ENCODE measurements at places on chromosomes 5 and 9.

- no peak for DNase-seq
These were observed 89.2 kb downstream of the CAMSAP1 start for GRCh38 chr9:135817951-135818717.

DNA sequence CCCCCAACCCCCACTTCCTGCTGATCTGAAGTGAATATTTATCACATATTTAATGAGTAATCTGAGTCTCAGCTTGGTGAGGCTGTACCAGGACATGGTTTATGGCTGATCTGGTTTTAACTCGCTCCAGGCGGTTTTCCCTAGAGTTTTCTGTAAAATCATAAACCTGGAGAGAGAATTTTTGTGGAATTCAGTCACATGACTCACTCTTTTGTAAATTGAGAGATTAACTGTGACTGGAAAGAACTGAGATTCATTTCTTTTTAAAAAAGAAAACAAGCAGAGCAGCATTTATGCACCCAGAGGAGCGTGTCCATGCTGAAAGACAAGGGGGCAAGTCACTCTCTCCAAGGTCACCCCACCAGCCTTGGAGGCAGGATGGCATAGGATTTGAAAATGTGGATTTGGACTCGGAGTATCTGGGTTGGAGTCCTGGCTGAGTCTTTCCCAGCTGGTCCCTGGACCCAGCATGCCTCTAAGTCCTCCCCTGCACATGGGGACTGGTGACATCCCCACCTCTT is 81.8 kb downstream of the ZNF618 start:
- DNase-seq = no peak

- no peak for DNase-seq
These were observed 53.6 kb downstream of the C9orf50 start for GRCh38 chr9:129567329-129567728.

DNA sequence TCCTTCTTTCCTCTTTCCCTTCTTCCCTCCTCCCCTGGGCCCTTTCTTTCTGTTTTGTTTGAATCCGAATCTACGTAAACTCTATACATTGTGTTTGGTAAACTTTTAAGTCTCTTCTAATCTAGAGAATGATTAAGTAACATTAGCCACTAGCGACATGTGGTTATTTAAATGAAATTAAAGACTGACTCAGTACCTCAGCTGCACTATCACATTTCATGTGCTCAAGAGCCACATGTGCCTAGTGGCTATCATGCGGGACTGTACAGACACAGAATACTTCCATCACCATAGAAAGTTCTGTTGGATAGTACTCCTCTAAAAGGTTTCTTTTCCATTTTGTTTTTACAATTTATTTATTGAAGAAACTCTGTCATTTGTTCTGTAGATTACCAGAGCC is 29.0 kb downstream of the DCTN4 start:
- DNase-seq = no peak

DNA sequence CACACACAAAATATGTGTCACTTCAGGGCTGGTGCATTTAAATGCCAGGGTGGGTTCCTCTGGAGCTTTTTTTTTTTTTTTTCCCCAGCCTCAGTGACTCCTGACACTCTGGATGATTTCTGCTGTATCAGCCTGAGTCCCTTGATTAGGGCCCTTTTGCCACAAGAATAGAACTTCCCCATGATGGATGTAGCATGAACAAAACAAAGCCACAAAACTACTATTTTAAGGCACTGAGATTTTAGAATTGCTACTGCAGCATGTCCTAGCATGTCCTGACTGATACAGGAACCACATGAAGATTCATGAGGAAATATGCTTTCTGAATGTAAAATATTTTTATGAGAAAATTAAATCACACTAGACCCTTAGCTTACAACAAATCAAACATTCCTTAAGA is 13.9 kb upstream of the ADGRD2 start:
- no peak for DNase-seq

DNA sequence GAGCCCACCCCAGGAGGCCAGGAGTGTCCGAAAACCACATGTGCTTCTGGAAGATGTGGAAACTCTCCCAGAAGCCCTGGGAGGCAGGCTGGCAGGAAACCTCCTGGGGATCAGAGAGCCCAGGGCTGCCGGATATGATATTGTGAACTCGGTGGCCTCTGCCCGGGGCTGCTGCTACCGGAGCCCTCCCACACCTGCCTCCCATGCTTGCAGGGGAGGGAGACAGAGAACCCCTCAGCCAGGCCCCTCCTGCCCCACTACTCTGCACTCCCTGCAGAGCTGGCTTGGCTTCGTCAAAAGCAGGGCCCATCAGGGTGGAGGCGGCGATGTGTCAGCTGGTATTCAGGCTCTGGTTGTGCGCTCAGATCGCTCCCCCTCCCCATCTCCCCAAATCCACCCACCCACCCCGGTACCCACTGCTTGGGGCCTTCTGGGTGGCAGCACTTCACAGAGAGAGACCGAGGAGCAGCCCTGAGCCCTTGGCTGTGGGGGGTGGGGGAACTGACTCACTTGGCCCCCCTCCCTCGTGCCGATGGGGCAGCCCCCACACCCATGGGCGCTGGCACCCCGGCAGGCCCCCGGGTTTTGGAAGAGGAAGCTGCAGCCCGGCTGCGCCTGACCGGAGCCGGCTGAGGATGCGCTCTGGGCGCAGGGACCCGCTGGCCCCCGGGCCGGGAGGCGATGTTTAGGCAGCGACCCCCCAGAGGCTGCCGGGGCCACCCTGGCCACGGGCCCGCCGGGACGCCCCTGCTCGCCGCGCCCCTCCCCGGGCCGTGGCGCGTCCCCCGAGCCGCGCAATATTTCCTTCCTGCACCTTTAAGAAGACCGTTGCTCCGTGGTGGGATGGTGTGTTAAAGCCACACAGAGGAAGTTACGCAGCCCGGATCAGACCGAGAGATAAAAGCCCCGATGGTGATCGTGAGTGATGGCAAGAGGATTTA is 786 bp upstream of the NTNG2 start:
- DNase-seq = peak; percentile 85

GRCh38 chr5:68699966-68700365 is 393.8 kb upstream of the SLC30A5 start:
- DNase-seq = no peak

- peak; percentile 67 for DNase-seq
These were observed 34.4 kb upstream of the RANBP6 start for GRCh38 chr9:6049798-6050197.

- no peak for DNase-seq
These were observed at the start of gene ENTPD8 for GRCh38 chr9:137441289-137441934. TSS of gene ENTPD8 (minus strand) at chr9:137441357. CDS start at chr9:137438285, 3,072 bp downstream.

- DNase-seq = peak; percentile 28
These were observed 92.9 kb upstream of the GRHPR start for GRCh38 chr9:37329576-37329975.
